ENCODE measurements at places on chromosomes 6 and 20.
A peak's percentile ranks its signal among the peaks of the same experiment; 100 is the strongest.

GRCh38 chr6:13368731-13369115 lies 40.4 kb upstream of the TBC1D7 start:
- no peak for DNase-seq

DNA sequence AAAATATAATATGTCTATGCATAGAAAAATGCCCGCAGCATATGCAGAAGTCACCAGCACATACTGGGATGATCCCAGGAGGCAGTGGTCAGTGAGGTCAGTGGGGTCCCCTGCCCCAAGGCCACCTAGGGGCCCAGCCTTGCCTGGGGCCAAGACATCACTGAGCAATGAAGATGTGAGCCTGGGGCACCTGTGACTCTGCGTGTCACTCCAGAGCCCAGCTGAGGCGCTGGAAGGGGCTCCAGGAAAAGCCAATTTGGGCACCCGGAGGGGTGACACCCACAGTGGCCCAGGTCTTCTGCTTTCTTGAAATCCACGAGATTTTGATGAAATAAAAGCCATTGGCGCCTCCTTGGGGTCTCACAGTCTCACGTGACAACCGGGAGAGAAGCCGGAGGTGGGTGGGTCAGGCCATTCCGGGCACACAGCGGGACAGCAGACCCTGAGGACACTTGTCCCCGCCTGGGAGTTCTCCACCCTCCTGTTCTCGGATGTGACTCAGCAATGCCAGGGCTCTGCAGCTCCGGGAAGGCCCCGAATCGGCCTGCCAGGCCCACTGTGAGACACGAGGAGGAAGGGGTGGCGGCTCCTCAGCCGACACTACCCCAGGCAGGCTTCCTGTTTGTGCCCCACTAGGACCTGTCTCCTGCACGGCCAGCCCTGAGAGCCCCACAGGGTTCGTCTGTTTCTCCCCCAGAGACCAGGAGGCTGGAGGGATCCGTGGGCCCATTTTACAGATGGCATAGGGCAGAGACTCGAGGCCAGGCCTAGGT lies 24.4 kb upstream of the SLCO4A1 start:
- no peak for DNase-seq

GRCh38 chr6:156808287-156808686 lies 31.1 kb downstream of the ARID1B start:
- DNase-seq = peak; percentile 79

GRCh38 chr20:25355011-25355595 lies 35.5 kb downstream of the ABHD12 start:
- no peak for DNase-seq

DNA sequence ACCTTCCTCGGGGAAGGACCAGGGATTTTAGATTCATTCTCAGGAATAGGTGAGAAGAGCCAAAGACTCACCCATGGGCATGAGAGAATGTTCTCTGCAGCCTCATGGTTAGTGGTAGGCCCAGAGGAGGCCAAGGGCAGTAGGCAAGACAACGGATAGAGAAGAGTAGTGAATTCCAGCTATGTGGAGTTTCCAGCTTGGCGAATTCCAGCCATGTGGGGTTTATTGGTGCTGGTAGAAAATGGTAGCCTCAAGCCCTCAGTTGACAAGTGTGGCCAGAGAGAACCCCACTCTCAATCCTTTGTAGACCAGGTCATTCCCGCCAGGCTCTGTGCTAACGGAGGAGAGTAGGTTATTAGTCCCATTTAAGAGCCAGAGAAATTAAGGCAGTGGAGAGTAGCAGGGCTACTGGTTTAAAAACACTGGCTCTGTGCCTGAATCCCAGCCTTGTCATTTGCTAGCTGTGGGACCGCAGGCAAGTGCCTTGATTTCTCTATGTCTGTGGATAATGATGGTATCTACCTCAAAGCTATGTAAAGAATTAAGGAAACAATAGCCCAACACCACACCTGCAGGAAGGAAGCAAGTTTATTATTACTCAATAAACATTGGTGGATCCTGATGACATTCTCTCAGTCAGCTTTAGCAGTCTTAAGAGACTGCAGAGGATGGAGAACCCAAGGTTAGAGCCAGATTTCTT lies 2.0 kb upstream of the SLC9A8 start:
- DNase-seq = no peak

DNA sequence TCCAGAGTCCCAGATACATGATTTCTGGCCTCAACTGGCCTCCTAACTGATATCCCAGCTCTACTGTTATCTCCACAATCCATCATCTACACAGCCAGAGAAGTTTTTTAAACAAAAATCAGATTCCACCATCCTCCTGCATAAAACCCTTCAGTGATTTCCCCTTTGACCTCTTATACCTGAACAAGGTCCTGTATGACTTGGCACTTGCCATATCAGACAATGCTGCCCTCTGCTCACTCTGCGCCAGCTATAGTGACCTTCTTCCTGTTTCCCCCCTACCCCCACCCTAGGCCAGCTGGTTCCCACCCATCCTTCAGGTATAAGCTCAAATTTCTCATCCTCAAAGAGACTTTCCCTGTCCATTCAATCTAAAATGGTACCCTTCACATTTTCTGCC lies 322.2 kb downstream of the PKHD1 start:
- no peak for DNase-seq

GRCh38 chr6:149500096-149500495 lies 15.3 kb upstream of the ZC3H12D start:
- peak; percentile 56 for DNase-seq

DNA sequence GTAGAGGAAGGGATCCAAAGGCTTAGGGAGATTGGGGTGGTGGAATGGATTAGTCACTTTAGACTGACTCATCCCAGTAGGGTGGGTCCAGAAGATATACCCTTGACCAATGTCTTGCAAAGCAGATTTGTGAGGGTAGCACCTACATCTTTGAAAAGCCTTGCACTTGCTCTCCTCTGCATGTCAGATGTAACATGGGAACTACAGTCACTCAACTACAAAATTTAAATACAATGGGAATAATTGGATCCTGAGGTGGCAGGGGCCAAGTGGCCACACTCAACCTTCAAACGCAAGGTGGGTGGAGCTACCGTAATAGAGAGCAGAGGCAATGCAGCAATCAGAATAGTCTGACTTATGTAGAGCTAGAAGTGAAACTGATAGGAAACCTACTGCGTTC lies 71.2 kb downstream of the ME1 start:
- DNase-seq = no peak

DNA sequence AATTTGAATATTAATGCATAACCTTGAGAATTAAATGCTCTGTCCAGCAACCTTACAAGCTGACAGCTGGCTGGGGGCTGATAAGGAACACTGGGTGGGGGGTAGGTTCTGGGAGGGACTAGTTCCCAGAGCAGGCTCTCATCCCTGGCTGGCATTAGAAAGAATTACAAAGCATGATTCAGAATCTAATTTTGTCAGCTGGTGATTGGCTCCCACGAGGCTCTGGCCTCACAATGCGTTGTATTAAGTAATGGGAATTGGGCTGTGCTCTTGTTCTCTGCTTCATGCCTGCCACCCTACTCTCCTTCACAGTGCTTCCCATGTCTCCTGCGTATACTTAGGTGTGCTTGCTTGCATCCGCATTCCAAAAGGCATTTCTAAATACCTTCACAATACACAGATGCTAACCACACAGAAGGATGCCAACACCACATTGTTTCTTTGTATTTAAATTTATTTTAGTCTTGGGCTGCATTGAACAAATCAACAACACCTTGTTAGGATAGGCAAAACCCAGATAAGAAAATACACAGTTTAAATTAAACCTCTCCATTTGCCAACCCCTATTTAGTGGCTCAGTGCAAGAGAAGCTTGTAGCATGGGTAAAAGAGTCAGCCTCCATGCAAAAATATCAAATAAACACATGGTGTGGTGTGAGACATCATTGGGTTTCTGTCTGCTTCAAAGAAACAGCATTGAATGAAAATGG lies 434.5 kb upstream of the JAG1 start:
- DNase-seq = no peak

GRCh38 chr6:110951008-110951407 lies 7.5 kb upstream of the GTF3C6 start:
- no peak for DNase-seq

GRCh38 chr6:36958775-36959554 lies 4.4 kb downstream of the PI16 start:
- no peak for DNase-seq

DNA sequence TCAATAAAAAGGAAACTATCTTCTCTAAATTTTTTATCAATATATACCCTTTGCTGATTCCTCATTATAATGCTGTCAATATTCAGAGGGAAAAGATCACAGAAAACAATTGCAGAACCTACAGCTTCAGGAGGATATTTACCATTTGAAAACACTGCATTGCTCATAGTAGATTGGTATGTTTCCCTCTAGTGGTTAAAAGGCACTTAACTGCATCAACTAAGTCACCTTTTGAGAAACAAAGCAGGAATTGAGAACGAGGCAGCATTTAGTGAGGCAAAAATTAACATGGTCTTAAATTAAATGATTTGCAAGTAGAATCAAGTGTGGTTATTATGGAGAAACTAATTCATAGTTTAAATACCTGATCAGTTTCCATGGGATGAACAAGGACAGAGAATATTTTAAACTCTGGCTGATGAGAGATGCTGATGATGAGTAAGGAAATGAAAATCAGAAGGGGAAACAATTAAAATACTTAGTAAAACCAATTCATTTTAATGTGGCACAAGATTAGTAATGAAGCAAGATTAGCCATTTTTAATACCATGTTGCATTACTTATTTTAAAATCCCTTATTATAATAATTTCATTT lies 642.1 kb downstream of the EPHA7 start:
- DNase-seq = peak; percentile 2

DNA sequence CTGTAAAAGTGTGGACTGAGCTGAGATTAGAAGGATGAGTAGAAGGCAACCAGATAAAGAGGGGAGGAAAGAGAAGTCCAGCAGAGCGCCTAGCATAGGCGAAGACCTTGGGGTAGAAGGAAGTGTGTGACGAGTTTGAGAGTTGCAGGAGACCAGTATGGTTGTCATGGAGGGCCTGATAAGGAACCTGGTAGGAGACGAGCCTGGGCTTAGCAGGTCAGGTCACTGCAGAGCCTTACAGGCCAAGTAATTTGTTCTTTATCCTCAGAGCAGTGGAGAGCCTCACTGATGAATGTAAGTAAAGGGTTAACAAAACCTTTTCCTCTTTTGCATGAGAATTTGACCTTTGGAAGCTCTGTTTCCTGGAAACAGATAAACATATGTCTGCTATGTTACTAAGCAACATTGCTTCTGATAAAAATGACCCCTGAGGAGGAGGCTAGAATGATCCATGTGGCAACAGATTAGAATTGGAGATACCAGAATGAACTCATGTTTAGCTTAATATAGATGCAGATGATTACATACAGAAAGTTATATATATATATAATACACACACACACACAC lies 2.9 kb upstream of the TMEM74B start:
- DNase-seq = peak; percentile 14

- no peak for DNase-seq
Measured at GRCh38 chr6:85368631-85369030, 81.3 kb upstream of the NT5E start.

- DNase-seq = no peak
Measured at GRCh38 chr20:3755269-3755668, 12.3 kb downstream of the ADISSP start.

- no peak for DNase-seq
Measured at GRCh38 chr6:13027207-13027606, 301.1 kb downstream of the TBC1D7 start.

DNA sequence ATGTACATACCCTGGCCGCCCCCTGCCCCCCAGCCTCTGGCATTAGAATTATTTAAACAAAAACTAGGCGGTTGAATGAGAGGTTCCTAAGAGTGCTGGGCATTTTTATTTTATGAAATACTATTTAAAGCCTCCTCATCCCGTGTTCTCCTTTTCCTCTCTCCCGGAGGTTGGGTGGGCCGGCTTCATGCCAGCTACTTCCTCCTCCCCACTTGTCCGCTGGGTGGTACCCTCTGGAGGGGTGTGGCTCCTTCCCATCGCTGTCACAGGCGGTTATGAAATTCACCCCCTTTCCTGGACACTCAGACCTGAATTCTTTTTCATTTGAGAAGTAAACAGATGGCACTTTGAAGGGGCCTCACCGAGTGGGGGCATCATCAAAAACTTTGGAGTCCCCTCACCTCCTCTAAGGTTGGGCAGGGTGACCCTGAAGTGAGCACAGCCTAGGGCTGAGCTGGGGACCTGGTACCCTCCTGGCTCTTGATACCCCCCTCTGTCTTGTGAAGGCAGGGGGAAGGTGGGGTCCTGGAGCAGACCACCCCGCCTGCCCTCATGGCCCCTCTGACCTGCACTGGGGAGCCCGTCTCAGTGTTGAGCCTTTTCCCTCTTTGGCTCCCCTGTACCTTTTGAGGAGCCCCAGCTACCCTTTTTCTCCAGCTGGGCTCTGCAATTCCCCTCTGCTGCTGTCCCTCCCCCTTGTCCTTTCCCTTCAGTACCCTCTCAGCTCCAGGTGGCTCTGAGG lies 7.6 kb downstream of the CDKN1A start:
- no peak for DNase-seq

- DNase-seq = peak; percentile 18
Measured at GRCh38 chr20:19628570-19629134, 129.4 kb upstream of the RIN2 start.

DNA sequence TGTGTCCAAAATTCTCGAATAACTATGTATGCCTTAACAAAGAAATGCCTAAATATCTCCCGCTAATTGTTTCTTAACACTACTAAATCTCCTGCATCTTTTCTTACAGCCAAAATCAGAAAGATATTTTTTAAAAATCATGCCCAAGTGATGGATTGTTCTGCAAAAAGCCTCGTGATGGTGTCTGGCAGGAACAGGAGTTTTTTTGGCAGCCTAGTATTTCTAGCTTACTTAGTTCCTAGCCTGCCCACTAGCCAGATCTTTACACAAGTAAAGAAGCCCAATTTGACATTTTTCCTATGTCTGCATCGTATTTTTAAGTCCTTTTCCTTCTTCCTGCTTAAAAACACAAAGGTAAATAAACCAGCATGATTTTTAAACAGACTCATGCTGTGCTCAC lies 31.5 kb downstream of the SLC2A12 start:
- DNase-seq = no peak

GRCh38 chr20:36118371-36118770 lies 36.2 kb upstream of the EPB41L1 start:
- no peak for DNase-seq

DNA sequence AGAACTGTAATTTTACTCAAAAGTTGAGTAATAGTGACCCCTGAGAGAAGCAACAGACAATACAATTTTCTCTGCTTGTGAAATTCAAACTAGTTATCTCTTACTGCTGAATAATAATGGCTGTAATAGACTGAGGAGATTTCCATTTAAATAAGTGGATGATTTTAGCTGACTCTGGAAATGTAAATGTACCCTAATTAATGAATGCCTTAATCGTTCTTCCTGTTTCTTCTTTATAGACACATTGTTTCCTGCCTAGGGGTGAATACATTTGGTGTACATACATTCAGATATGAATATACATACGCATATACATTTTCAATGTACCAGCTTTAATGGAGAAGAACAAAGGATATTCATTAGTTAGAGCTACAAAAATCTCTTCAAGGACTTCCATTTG lies 611.9 kb downstream of the TFAP2B start:
- no peak for DNase-seq

Measured in foreskin melanocyte (primary cell).